Esophagus mucosa (tissue), 1 donor: ENCODE measurements at places on chromosomes 6 and 20. TPM values are rescaled to one million over a fixed set of nuclear protein-coding genes. Genes with fewer than 3 reads are reported as not detected.
A peak's percentile ranks its signal among the peaks of the same experiment; 100 is the strongest.

BHLHE23 gene
- total RNA-seq, result not detected

MEI4 gene
- not detected for total RNA-seq

FOXF2 gene
- 0.64 TPM for total RNA-seq

CCN2 gene
- 1.8 TPM for total RNA-seq

IBTK gene
- 25.2 TPM for total RNA-seq

APCDD1L gene
- 0.16 TPM for total RNA-seq

C6orf141 gene
- total RNA-seq, result 9.3 TPM

SLC22A2 gene
- total RNA-seq, result not detected

MAFB gene
- 55.9 TPM for total RNA-seq

LIME1 gene
- 5.1 TPM for total RNA-seq

SLCO4A1 gene
- 13.7 TPM for total RNA-seq

SLC13A3 gene
- total RNA-seq, result 0.92 TPM

ROS1 gene
- 0.04 TPM for total RNA-seq

OR2H2 gene
- not detected for total RNA-seq

- no peak for ATAC-seq
Measured at GRCh38 chr6:15378866-15379265, 133.0 kb downstream of the JARID2 start.

GRCh38 chr6:10424040-10424439 is 9.2 kb upstream of the TFAP2A start:
- ATAC-seq, result no peak

GRCh38 chr6:9316831-9317230 is 881.5 kb upstream of the SLC35B3 start:
- no peak for ATAC-seq

GRCh38 chr6:96809119-96809518 is 28.2 kb downstream of the GPR63 start:
- no peak for ATAC-seq

- peak; percentile 40 for ATAC-seq
Measured at GRCh38 chr6:43812850-43813578, 43.0 kb downstream of the VEGFA start.

DNA sequence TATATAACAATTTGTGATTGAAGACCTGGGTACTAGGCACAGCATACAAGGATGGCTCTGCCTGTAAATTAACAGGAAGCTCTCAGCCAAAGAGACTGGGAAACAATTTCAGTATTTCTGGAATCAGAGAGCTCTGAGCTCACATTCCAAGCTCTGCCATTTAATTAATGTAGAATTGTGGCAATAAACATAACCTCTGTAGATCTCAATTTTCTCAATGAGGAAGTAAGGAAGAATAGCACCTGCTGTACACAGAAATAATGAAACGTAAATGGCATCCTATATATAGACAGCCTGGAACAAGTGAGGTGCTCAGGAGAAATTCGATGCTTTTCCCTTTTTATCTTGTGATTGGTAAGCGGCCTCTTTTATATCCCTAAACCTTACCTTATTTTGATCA is 538.5 kb upstream of the JAG1 start:
- ATAC-seq, result no peak

DNA sequence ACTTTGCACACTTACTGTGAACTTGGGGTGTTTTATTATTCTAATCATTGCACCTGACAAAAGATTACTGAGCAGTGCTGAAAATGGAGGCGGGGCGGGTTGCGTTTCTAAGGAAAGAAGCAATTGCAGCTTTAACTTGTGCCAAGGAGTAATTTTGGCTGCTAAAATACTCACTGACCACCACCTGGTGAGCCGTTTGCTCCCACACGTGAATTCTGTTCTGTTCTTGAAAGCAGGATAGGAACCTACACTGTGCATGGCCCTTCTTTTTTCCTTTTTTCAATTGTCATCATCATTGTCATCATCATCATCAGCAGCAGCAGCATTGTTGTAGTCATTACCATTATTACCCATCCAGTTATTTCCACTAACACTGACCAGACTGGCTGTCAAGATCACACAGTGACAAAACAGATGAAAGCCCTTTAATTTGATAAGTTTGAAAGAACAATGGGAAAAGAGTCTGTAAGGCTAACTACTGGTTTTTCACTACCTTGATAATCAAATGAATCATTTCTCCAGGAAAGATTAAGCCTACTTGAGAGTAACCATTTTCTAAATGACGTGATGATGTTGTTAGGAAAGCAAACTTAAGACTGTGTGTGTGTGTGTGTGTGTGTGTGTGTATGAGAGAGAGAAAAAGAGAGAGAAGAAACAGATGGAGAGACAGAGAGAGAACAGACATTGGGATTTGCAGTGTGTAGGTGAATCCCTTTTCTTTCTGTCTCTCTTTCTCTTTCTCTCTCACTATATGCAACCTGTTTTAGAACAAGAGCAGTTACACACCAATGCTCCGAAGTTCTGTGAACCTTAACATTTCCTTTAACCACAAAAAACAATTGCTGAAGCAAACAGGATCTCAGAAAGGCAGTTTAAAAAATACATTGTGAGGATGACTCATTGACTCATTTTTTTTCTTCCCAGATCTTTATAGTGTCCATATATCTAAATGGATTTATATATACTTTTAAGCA is 3.8 kb downstream of the RIPOR2 start:
- peak; percentile 27 for ATAC-seq

DNA sequence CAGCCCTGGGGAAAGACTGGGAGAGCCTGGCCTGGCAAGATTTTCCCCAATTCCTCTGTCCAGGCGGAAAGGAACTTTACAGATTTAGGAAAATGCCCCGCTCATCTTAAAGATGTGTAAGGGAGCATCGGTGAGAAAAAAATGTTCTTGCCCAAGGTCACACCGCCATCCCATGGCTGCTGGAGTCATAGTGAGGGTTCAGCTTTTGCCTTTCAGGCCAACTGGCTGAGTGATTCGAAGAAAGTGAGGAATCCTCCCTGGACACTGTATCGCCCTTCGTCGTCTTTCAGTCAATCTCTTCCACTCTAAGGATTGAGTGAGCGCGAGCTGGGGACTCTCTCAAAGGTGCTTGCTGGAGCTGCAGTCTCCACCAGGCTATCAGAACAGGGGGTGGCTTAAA is 1.4 kb downstream of the WFDC2 start:
- ATAC-seq, result peak; percentile 7

- ATAC-seq, result no peak
Measured at GRCh38 chr6:46961711-46962110, 40.0 kb upstream of the ADGRF5 start.

- ATAC-seq, result no peak
Measured at GRCh38 chr6:16837217-16837972, 76.1 kb upstream of the ATXN1 start.

DNA sequence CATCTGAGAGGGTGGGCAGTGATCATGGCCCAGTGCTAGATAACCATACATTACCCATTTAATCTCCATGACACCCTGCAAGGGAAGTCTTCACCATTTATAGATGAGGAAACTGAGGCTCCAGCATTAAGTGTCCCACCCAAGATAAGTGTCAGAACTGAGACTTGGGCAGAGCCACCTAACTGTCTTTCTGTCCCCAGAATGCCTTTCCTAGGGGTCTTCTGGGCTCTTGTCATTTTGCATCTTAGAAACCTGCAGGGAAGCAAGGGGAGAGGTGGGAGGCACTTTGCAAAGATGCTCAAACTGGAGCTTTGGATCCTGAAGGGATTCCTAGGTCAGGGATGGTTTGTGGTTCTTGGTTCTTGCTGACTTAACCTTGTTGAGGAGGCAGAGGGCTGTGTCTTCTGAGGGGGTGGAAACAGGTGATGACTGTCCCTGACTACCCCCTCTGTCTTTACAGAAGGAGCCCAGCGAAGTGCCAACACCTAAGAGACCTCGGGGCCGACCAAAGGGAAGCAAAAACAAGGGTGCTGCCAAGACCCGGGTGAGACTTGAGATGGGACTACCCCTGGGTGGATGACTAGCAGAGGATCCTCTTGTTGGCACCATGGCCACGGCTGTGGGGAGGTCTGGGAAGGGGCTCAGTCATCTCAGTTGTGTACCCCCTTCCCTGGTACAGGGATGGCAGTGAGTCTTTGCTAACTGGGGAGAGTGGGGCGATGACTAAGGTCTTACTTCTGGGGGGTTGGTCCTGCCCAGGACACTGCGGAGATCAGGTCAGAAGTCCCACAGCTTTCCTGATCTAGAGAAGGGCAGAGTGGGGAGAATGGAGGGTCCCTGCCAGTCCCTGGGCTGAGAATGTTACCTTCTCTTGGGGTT is 5.8 kb downstream of the HMGA1 start:
- no peak for ATAC-seq

DNA sequence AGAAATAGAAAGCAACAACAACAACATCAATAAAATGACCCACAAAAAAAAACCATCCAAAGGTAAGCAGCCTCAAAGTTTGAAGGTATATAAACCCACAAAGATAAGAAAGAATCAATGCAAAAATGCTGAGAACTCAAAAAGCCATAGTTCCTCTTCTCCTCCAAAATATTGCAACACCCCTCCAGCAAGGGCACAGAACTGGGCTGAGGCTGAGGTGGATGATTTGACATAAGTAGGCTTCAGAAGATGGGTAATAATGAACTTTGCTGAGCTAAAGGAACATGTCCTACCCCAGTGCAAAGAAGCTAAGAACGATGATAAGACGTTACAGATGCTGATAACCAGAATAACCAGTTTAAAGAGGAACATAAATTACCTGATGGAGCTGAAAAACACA is 188.8 kb upstream of the BTBD3 start:
- no peak for ATAC-seq

- ATAC-seq, result no peak
Measured at GRCh38 chr20:21715193-21715881, 9.9 kb downstream of the PAX1 start.

DNA sequence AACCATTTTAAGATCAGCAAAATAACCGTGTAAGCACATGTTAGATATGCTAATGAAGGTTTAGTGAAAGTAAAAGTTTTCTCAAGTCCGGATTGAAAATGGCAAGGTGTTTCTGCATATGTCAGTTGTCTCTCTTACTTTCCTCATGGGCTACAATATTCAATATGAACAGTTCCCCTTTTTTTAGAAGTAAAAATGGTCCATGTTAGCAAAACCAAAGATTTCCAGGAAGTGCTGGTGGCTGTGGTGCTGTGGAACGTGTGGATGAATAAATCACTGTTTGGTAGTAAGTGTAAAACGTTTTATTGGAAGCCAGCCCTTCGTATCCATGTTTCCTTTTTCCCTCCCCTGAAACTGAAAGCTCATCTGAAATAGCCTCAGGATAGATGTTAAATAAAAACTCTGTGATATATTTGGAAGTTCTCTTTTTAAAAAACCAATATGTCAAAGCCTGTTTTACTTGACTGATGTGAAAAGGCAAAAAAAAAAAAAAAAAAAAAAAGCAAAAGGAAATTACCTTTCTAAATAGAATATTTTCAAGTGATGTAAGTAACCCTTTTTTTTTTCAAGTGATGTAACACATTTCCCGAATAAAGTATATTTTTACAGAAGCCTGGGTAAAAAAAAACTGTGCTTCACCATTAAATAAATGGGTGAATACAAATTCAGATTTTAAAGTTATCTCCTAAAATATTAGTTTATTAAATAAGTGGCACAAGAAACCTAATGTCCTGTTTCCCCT is 41.9 kb downstream of the PLEKHG1 start:
- no peak for ATAC-seq

- ATAC-seq, result no peak
Measured at GRCh38 chr6:48110436-48111142, 408 bp downstream of the PTCHD4 start.

DNA sequence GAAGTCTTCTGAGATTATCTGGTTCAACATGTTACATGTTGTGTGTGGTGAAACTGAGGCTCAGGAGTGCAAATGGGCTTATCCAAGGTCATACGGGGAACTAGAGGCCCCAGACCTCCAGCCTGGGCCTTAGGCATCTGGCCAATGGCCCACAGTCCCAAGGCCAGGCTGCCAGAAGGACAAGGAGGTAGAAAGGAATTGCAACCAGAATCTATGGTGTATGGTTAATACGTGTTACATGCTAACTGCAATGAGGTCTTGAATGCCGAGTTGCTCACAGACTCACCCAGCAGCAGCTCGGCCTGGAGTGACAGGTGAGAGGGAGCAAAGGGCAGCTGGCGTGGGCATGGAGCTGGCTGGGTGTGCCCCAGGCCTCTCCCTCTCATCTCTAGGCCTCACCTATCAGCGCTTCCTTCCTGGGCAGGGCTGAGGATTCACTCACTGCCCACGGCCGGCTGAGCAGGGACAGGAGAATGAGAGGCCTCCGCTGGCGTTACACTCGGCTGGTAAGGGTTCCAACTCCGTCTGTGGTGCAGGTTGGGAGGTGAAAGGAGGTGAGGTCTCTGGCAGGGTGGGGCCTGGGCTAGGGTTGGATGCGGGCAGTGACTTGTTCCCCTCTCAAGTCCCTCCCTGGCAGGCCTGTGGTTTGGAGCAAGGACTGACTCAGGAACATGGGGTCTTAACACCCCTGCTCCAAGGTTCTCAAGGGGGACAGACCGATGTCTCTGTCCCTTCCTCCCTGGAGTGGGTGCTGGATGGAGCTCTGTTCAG is at the start of gene TLDC2:
Gene TLDC2 (plus strand): TSS at position 437 of the 771 bp plus-strand sequence. CDS start 37 bp downstream, at position 474.
- ATAC-seq, result peak; percentile 87

DNA sequence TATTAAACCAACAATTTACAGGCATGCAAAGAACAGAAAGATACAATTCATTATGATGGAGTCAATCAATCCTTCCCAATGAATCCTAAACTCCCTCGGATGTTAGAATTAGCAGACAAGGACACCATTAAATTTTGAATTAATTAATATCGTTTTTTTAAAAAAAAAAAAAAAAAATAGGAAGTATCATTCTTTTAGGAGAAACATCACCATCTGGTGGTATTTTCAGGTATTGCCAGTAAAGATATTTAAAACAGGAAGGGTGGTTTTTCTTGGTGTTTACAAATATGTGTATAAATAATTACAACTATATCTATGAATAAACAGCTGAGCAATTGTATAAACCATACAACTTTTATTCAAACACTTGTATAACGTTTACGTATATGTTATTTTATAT is 564.4 kb downstream of the HAO1 start:
- ATAC-seq, result no peak

- peak; percentile 6 for ATAC-seq
Measured at GRCh38 chr6:33289784-33290315, 449 bp downstream of the PFDN6 start.

DNA sequence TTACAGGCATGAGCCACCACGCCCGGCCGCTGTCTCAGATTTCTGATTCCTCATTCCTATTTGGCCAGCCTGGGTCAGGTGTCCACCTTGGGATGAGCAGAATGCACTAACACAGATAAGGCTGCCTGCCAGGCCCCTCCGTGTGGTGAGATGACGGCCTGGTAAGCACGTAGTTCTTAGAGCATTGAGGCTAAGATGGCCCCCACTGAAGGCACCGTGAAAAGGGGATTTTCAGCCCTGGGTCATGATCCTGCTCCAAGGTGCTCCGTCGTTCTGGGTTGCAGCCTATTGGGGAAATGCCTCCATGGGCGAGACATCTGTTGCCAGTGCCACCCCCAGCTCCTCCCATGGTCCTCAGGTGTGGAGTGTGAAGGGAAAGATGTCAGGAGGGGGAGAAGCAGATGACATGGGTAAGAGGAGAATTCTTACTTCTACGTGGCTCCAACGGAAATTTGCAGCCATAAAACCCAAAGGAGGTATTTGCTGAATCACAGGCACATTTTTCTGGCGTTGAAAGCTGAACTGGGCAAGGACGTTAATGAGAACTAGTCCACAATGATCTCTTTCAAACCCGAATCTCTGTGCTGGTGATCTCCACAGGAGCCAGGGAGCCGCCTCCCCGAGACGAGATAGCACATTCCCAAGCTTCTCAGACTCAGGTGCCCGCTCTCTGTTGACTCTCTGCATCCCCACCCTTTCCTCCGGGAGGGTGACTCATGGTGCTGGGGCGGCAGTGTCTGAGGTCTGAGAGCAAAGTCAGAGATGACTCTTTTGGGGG is 34.0 kb upstream of the BMP6 start:
- ATAC-seq, result peak; percentile 83
